Stimulated activated naive CD8-positive, alpha-beta T cell treated with anti-CD3 and anti-CD28 coated beads, Interleukin-15, amount 100 ng/mL, for 72 hours (primary cell): ENCODE measurements at places on chromosomes 7 and 10.

DNA sequence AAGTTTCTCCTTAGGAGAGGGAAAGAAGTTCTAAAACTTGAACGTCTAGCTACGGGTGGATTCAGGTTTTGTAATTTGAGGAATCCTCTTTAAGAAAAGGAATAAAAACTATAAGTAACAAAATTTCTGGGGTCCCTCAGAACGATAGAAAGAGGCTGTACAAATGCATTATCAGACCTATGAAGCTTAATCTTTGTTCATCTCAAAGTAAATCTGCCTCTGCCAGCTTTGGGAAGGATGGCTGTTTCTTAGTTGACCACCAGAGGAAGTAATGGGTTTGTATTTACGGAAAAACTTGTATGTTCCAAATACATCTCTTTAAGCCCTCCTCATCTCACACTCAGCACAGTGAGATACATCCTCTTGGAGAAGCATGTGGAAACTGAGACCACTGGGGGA is 864 bp downstream of the PSTK start:
- no peak for DNase-seq

- DNase-seq = peak; percentile 69
These were observed 256.9 kb upstream of the NFE2L3 start for GRCh38 chr7:25894902-25895791.

DNA sequence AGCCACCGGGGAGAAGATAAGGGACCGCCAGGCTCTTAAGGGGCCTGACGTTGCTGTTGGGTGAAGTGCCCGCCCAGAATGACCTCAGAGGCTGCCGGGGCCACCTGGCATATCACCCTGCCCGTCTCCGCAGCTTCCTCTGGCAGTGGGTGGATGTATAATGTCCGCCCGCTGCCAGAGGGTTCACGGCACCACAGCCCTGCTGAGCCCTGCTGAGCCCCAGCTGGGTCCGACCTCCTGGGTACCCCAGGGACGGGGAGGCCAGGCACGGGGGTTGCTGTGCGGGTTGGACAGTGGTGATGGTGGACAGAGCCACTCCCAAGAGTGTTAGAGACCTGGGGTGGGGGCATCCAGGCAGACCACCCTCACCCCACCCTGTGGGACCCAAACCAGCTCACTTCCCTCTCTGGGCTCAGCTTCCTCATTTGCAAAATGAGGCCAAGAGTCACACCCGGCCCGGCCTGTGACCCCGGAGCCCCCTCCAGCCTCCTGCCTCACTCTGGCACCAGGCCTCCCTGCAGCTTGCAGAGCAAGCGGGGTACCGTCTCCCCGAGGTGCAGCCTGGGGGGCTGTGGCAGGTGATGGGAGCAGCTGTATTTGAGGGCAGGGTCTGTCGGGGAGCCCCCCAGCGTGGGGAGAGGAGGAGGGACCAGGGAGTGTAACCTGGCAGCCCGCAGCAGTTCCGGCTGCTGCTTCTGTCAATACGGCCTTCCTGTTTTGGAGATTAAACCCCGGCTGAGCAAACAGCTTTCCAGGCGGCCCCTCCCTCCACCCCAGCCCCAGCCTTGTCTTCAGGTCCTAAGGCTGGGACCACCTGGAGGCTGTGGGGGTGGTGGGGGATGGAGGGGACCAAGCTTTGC is 8.4 kb upstream of the LFNG start:
- DNase-seq = peak; percentile 69

DNA sequence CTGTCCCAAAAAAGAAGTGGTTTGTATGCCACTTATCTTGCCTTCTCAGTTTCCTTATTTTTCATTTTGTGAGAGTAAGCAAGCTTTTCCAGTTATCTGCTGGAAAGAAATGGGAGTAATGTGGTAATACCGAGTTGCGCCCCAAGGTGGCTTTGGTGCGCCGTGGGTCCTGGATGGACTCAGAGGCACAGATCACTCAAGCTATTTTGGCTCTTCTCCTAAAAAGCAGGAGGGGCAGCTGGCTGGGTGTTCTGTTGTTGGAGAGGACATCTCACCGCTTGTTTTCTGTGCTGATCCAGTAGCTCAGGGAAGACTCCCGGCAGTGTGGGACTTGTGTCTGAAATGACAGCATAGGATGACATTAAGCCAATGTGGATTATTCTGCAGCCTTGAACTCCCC is 16.4 kb downstream of the PRKRIP1 start:
- no peak for DNase-seq

- peak; percentile 30 for DNase-seq
These were observed 103.0 kb downstream of the RBM20 start for GRCh38 chr10:110746969-110747608.

GRCh38 chr7:131103997-131104396 is 223.7 kb upstream of the MKLN1 start:
- DNase-seq = no peak

DNA sequence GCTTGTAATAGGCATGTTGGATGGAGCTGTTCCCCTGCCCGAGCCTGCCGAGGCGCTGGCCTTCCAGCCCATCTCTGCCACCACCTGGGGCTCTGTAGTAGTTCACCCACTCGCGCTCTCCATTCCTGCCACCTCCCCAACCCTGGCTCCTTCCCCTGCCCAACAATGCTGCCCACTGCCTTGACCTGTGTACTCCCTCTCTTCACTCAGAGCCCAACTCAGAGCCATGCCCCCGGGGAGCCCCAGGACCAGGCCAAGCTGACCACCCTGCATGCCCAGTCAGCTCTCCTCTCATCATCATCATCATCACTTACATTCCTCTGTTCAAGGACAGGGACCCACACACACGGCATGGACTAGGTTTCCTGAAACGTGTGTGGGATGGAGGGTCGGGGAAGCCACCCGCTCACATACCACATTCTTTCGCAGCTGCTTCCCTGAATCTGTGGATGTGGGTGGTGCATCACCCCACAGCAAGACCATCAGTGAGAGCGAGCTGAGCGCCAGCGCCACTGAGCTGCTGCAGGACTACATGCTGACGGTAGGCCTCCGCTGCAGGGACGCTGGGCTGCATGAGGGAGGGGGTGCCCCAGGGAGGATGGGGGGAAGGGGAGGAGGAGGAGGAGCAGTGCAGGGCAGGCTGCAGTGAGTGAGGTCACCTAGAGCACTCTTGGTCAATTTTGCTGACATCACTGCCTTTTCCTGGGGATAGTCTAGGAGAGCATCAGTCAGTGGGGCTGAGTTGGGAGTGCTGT is 15.6 kb downstream of the NACAD start:
- DNase-seq = no peak

GRCh38 chr10:120414946-120415345 is 42.1 kb upstream of the PLPP4 start:
- DNase-seq = no peak

DNA sequence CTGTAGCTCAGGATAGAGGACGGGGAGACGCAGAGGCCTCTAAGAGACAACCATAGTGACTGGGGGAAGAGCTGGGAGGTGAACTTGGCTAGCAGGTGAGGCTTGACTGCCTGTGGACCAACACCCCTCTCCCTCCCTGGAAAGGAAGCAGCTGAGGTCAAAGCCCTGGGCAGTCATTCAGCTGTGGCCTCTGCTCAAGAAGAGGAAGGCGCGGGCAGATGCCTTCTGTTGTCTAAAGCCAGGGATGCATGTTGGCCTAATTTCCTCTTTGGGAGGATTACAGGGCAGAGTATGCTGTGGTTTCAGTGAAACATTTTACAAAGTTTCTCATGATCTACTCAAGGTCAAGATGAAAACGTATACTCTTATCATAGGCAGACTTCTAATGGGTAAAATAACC is 327.1 kb downstream of the PRPF18 start:
- no peak for DNase-seq

DNA sequence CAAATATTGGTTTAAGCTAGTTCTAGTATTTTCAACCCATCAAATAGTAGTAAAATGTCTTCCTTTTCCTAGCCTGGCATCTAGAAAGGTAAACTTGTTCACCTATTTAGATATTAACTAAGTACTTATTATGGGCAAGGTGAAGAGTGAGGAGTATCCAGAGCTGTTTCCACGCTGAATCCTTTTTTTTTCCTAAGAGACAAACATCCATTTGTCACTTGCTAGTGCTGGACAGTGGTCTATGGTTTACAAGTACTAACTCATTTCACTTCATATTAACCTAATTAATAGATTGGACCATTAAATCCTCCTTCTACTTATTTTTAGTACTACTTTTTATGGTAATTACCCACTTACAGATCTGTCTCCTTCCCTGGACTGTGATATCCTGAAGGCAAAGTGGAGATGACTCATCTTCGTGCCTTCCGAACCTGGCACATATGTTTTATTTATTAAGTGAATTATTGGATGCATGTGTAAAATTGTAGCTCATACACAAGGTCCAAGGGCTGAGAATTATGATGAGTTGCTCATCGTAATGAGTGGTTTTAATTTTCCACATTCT is 159.6 kb upstream of the IGFBP3 start:
- DNase-seq = no peak

DNA sequence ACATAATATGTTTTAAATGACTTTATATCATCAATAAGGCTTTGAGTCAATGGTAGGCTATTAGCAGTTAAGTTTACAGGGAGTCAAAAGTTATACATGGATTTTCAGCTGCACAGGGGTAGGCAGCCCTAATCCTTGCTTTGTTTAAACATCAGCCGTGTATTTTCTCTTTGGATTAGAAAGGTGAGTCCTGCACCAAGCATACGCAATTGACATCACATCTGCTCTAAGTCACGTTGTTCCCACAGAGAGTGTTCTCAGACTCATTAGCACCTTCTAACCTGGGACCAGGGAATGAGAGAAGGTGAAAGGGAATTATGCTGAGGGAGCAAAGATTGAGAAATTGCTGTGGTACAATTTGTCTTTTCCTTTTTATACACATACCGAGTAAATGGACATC is 148.6 kb upstream of the ZNF804B start:
- no peak for DNase-seq

- no peak for DNase-seq
These were observed 101.8 kb downstream of the MKI67 start for GRCh38 chr10:128024426-128024825.

- no peak for DNase-seq
These were observed 116.6 kb downstream of the CREB5 start for GRCh38 chr7:28528899-28529298.

- no peak for DNase-seq
These were observed 53.9 kb upstream of the SEPHS1 start for GRCh38 chr10:13402021-13402420.

GRCh38 chr10:19347621-19348020 is 299.0 kb downstream of the MALRD1 start:
- DNase-seq = no peak

DNA sequence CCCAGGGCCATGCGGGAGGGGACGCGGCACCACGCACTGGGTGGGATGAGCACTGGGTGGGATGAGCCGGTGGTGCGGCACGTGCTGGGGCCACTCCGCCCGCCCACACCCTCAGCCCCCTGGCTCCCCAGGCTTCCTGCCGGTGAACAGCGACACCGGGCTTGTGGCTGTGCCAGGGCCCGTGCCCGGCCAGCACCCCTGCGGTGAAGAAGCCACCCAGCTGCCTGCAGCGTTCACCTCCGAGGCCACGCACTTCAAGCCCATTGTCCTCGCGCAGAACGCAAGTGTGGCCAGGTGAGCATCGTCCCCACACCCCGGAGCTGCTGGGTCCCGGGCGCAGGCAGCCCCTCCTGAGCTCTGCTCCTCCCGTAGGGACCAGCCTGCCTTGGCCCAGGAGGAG is 31.8 kb upstream of the UTF1 start:
- no peak for DNase-seq

DNA sequence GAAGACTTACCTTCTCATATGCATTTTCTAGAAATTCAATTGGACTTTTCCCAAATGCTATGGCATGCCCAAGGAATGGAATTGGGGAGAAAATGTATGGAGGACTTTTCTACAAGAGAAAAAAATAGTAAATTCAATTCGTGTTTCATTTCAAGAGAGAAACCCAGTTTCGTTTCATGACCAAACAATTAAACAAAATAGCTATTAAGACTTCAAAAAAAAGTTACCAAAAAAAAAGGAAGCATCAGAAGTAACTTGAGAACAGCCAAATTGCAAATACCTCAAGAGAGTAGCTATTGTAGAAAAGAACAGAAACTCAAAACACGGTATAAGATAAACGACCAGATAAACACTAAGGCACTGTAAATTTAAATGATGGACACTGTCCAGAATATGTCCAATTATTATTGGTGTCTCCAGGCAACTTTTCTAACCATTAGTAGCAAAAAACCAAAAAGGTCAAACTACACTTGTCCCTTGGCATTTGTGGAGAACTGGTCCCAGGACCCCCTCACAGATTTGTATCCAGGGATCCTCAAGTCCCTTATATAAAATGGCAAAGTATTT is 2.4 kb downstream of the CYP51A1 start:
- no peak for DNase-seq

- DNase-seq = no peak
These were observed 68.3 kb upstream of the DNAJB6 start for GRCh38 chr7:157268540-157268939.

DNA sequence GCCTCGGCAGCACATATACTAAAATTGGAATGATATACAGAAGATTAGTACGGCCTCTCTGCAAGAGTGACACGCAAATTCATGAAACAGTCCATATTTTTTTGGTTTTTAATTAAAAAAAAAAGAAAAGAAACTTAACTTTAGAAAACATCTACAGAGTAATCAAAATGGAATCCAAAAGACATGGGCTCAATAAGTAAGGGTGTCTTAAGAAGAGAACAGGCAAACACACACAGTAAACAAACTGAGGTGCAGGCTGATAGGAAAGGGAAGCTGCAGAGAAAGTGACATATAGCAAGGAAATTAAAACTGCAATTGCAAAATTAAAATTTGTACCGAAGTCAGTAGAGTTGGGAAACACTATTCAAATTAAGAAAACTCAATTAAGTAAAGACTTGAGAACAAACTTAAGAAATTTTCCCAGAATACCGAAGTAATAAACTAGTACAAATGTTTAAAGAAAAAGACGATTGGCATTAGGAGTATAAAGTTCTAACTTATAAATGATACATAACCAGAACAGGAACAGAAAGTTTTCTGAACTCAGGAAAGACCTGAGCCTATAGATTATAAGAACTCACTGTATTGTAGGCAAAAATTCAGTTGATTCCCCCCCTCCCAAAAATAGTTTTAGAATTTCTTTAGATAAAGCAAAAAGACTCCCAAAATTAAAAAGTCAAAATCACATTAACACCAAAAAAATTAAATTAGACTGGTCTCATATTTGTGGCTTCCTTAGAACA is 16.3 kb downstream of the MTPN start:
- DNase-seq = no peak

GRCh38 chr10:18608596-18608995 is 42.8 kb downstream of the NSUN6 start:
- DNase-seq = no peak

DNA sequence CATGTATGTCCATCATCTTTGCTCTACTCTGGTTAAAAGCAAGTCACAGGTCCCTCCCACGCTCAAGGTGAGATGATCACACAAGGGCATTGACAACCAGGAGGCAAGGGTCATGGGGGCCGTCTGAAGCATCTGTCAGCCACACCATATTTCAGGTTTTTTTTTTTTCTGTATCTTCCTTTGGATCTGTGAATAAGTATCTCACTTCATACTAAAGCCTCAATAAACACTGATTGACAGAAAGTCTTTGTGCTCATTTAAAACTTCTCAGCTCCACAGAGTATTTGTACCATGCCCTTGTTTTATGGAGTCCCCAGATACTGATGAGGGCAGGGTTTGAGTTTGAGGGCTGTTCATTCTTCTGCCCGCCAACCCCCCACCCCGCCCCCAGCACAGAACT is 45.0 kb downstream of the AUTS2 start:
- DNase-seq = no peak

- DNase-seq = no peak
These were observed 175.7 kb downstream of the GFRA1 start for GRCh38 chr10:116097239-116097784.

- DNase-seq = no peak
These were observed 23.5 kb downstream of the OGDH start for GRCh38 chr7:44629829-44630522.
